ENCODE measurements at places on chromosomes 3 and 15.

GRCh38 chr3:43345877-43346276, 59.5 kb downstream of the SNRK start:
- no peak for DNase-seq

- no peak for DNase-seq
Observed at GRCh38 chr15:73838831-73839426, 34.4 kb upstream of the TBC1D21 start.

DNA sequence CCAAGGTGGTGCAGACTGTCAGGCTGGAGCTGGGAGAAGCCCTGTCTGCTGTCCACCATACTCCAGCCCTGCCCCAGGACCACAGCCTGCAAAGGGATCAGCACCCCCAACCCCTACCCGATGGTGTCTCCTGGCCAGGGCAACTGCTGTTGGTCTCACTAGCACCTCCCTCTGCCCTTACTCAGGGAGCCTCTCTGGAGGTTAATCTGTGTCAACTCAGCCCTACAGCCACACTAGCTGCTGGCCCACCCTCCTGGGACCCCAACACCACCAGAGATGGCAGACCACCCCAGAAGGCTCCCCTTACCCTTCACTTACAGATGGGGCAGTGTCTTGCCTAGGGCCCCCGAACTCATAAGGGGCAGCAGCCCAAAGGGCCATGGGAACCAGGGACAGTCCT, 65.2 kb downstream of the TLE3 start:
- no peak for DNase-seq

- DNase-seq: no peak
Observed at GRCh38 chr3:16112910-16113504, 61.5 kb upstream of the GALNT15 start.

DNA sequence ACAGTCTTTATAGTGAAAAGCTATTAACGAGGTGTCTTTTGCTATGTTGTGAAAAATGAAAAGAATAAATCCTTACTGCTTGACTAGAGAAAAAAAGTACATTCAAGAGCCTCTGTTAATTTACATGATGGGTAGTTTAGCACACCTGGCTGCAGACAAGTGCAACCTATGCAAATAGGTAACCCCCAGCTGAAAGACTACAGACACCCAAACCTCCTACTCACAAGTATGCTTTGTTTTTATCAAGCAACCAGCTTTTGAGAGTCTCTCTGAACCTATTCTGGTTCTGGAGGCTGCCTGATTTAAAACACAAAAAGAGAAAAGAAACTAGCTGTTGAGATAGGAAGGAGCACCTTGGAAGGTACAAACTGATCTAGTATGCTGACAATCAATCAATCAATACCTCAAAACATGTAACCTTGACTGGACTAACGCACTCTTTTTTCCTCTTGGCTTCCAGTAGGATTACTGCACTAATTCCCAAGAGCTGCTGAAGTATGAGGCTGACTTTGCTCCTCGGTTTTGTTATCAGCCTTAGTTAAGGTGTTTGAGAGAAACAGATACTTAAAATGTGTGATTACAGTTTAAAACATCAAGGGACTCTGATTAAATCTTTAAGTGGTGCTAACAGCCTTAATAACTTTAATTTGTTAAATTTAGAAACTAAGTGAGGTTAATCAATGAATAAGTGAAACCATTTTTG, 63.6 kb downstream of the OSBPL10 start:
- no peak for DNase-seq

DNA sequence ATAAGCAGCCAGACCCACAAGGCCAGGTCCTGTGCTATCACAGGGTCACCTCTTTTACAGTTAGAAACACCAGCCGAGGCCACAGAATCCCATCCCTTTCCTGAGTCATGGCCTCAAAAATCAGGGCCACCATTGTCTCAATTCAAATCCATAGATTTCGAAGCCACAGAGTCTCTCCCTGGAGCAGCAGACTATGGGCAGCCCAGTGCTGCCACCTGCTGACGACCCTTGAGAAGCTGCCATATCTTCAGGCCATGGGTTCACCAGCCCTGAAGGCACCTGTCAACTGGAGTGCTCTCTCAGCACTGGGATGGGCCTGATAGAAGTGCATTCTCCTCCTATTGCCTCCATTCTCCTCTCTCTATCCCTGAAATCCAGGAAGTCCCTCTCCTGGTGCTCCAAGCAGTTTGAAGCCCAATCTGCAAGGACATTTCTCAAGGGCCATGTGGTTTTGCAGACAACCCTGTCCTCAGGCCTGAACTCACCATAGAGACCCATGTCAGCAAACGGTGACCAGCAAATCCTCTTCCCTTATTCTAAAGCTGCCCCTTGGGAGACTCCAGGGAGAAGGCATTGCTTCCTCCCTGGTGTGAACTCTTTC, 39.6 kb downstream of the TGM4 start:
- peak; percentile 45 for DNase-seq

DNA sequence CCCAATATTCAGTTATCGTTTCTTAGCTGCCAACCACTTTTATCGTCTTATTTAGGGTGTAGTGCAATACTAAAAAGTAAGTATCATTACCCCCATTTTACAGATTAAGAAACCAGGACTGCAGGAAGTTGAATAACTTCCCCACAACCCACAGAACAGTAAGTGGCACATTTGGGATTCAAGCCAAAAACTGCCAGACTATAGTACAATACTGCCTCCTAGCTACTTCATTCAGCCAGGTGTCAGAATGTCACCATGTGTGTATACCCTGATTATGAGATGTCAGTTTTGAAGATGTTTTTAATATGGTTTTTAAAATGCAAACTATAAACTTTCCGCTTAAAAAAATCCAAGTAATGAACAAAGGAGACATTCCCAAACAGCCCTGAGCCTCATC, 74.2 kb upstream of the PROK2 start:
- no peak for DNase-seq

GRCh38 chr3:28317438-28318022, 31.0 kb upstream of the ZCWPW2 start:
- no peak for DNase-seq

DNA sequence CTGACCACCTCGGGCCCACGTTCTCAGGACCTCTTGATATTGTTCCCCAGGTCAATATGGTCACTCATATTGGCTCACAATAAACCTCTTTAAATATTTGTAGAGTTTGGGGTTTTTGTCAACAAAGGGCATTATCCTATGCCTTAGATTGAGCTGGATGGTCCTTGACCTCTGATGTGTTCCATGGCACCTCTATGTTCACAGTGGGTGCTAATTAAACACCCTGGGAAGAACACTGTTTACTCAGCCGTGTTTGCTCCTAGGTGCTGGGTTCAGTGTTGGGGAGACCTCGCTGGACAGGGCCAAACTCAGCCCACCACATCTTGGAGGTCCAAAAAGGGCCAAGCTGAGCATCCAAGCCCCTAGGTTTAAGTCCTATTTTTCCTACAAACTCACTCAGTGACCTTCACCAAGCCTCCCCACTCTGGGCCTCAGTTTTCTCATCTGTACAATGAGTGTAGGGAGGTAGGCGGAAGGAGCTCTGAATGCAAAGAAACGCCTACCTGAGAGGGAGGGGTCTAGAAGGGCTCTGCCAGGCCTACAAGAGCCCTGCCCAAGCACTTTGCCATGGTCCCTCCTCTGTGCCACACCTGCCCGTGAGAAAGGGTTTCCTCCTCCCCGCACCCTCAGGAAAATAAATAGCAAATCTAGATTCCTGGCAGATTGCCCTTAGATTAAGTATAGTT, 7.2 kb downstream of the FAM174B start:
- no peak for DNase-seq

DNA sequence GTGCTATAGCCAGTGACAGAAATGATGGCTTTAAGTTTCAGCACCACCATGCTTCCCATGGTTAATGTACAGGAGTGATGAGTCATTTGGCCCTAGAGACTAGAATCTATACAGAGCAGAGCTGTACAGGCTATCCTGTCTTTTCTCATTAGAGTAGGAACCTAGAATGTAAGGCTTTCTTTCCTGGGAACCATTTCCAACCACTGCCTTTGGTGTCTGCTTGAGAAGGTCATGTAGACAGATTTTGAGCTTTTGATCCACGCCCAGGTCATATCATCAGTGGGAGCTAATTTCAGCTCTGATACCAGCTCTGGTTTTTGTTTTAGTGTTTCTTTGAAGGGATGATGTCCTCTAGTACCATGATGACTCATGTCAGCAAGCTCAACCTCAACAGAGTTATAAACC, 543.1 kb downstream of the NTRK3 start:
- no peak for DNase-seq

GRCh38 chr3:138390582-138390932, 42.2 kb downstream of the MRAS start:
- no peak for DNase-seq

DNA sequence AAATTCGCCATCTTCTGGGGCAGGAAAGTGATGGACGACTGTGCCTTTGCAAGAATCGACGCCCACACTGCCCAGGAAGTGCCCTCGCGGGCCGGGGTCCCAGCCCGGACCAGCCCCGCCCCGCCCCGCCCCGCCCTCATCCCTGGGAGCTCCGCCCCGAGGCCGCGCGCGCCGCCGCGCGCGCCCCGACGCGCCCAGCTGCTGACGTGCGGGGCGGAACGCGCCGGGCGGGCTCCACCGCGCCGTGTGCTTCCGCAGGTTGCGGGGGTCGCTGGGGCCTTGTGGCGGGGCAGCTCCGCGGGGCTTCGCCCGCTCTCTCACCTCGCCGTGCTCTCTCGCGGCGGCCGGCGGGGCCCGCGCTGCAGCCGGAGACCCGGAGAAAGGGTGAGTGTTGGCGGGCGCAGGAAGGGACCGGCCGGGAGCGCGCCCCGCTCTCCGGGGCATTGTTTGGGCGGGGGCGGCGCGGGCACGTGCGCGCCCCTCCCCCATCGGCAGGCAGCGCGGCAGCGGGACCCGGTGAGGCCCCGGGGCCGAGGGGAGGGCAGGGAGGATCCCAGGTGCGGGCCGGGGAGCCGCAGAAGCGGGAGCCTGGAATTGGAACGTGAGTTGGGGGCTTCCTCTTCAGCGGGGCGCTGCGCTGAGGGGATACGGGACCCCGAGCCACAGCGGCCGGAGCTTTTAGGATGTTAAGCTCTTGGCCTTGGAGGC, at the start of gene YEATS2:
TSS of gene YEATS2 (plus strand) at position 188 of the 708 bp plus-strand sequence. CDS start 17,366 bp downstream, outside the sequence.
- peak; percentile 61 for DNase-seq

DNA sequence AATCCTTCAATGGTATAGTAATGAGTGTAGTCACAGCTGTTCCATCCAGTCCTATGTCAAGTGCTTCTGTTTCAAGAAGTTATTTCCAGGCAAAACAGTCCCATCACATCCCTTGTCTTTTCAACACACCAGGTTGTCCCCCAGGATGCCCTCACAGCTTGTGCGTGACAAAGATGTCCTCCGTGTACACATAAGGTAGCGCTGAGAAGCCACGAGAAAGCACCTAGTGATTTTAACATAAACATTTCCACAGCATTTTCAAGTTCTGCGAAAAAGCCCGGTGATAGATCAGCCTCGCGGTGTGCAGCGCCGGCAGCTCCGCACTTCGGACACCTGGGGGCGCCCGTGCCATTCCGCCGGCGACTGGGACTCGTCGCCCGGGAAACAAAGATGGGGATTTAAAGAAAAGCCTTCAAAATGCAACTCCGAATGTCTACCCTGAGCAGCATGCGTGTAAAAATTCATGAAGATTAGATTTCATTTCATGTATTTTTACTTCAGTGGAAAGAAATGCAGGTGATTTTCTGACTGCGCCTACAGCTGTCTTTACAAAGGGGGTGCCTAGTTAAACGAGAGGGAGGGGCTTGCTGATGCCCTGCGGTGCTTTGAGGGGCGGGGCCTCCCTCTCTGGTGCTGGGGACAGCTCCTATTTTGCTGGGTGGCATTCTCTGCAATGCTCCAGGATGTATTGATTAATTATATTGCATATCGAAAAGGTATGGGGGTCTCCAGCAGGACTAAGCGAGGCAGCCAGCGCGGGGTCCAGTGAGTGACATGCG, 49.9 kb downstream of the KY start:
- peak; percentile 45 for DNase-seq

DNA sequence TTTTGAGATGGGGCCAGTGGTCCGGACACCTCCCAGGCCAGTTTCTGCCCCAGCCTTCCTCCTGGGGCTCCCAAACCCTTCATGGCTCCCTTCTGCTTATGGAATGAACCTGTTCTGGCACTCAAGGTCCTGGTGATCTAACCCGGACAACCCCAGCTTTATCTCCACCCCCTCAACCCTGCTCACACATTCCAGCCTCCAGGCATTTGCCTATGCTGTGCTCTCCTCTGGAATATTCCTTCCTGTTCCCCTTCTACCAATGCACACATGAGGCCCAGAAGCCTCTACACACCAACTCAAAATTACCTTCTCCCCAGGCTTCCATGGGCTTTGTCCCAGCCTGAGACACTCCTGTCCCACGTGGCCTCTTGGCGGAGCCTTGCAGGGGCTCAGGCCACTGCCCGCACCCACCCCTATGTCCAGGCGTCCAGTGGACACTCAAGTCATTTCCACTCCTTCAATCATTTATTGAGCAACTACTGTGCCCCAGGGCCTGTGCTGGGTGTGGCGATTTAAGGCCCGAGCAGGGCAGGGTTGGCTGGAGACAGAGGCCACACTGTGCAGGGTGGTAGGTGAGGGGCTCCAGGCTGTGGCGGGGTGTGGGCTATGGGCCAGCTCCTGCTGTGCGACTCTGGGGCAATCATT, 18.8 kb downstream of the PLXND1 start:
- no peak for DNase-seq

- DNase-seq: no peak
Observed at GRCh38 chr3:144529566-144529965, 557.9 kb downstream of the DIPK2A start.

- no peak for DNase-seq
Observed at GRCh38 chr3:51709004-51709420, 2.1 kb downstream of the GRM2 start.

DNA sequence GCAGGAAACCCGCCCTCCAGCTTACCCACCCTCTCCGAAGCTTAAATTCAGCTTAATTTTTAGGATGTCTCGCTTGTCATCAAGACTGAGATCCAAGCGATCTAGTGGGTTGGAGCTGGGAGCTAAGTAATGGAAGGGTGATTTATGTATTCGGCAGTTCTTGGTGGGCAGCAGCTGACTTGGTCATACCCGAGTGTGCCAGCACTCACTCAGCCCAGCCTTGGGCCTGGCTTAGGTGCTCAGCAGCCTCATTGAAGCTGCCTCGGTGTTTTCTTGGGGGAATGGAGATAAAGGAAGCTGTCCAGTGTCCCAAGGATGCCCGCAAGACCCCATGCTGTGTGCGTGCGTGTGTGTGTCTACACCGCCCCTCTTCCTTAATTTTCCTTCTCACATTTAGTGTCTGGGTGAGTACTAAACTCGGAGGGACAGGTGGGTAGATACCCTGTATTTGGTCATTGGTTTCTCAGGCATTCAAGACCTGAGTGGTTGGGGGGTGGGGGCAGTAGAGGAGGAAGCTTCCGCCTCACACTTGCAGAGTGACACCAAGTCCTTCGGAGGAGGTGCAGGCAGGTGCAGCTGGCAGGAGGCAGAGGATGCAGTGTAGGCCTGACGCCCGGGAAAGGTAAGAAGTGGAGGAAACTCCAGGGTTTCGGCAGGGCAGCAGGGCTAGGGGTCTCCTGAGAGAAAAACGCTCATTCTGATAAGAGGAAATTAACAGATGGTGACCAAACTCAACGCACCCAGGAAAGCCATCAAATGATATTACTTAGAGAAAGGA, 92.8 kb downstream of the PCSK6 start:
- DNase-seq: no peak

DNA sequence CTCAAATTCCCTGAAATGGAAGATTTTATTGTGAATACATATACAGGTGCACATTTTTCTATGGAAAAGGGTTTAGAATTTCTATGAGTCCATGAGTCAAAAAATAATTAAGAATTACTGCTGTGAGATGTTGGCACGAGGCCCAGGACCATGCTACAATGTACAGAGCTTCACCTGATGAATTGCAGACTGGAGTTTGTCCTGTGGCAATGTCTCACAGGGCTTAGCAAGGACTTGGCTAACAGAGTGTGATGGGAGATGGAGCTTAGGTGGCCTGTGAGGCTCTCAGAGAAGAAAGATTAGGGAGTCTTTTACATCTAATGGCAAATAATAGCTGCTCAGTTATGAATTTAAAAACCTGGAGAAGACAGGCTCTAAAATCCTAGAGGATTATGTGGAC, 219.5 kb upstream of the CBLB start:
- DNase-seq: no peak
